ENCODE measurements at places on chromosomes 12 and 14.

GRCh38 chr14:52266179-52266578, 1.3 kb upstream of the PTGDR start:
- no peak for DNase-seq

DNA sequence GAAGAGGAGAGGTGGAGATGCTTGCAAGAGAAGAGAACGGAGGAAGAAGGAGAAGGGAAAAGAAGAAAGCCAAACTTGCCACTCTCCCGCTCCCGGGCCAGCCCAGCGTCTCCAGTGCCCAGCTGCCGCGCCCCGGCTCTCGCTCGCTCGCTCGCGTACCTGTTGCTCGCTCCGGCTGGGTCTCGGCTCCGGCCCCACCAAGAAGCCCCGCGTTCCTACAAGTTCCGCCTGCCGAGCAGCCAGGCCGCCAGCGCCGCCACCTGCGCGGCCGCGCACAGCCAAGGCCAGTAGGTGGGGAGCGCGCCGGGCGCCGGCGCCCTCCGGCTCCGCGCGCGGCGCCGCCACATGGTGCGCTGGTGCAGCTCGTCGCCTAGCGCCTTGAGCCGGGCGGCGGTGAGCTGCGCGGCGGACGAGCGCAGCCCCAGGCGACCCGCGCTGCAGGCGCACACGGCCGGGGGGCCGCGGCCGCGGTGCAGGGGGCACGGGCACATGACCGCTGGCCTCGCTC, 370 bp downstream of the HRK start:
- DNase-seq: no peak

GRCh38 chr12:42125388-42125767, 19.3 kb downstream of the GXYLT1 start:
- no peak for DNase-seq

DNA sequence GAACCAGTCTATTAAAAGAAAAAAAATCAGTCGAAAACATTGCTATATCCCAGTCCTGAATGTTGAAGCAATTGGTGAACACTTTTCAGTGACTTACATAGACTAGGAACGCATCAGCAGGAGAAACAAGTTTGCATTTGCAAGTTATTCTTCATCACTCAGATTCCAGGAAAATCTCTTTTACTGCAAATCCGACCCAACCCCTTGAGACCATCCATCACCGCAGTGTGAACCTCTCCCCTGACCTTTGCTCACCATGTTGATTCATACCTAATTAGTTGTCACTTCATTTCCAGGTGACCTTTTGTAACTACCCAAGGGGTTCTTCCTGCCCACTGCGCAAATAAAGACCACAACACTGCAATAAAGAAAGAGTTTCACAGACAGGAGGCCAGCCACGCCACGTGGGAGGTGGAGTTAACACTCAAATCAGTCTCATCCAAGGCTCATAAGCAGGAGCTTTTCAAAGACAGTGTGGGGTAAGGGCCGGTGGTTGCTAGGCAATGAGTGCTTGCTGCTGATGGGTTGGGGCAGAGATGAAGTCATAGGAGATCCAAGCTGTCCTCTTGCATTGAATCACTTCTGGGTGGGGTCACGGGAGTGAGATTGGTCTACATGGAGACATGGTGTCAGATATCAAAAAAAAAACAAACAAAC, 241.3 kb upstream of the TMEM132C start:
- no peak for DNase-seq

DNA sequence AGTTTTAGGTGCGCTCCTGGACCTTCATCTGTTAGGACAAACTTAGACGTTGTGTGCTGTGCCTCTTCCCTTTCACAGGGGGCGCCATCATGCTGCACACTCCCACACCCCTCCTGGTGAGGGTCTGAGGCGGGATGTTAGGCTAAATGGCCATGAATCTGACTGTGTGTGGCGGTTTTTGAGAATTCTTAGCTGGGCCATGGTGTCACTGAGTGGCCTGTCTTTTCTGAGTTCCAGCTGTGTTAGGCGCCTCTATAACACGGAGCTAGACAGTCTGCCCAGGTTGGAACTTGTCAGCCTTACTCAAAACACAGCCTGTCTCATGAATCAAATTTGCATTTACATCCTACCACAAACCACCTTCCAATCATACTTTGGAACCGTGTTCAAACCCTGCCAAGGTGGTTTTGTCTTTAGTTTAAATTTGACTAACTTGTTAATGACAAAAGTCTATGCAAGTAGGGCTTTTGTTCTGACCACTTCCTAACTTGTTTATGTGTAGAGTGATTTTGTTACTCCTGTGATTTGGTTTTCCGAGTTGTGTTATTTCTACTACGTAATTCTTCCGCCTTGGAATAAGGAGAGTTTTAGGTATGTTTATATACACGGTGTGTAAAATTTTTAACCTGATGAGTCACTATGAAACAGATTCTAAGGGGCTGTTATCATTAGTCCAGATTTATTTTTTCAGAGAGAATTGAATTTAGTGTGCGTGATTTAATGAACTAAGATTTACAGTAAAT, 19.6 kb downstream of the ACVR1B start:
- DNase-seq: no peak

- DNase-seq: no peak
These were observed 33.1 kb upstream of the SLC35F4 start for GRCh38 chr14:57898837-57899572.

DNA sequence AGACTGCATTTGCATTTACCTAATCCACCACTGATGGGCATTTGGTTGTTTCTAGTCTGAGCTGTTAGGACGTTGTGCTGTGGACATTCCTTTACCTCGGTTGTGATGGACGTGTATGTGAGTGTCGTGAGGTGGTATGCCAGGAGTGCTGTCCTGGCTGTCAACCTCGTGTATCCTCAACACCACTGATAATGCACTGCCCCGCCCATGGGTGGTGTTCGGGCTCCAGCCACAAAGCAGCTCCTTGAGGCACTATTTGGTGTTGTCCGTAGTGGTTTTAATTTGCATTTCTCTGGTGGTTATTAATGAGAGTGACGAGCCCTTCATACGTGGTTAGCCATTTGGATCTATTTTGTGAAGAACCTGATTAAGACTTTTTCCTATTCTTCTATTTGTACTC, 87.6 kb downstream of the PPP2R5C start:
- DNase-seq: no peak

GRCh38 chr14:94764573-94764972, 5.3 kb downstream of the GSC start:
- no peak for DNase-seq

- no peak for DNase-seq
These were observed 908.8 kb downstream of the VRK1 start for GRCh38 chr14:97705976-97706375.

- DNase-seq: no peak
These were observed 9.8 kb downstream of the DAD1 start for GRCh38 chr14:22579236-22579635.
